ENCODE measurements at places on chromosomes 5 and 9.

GRCh38 chr5:33114361-33114760 lies 326.4 kb upstream of the TARS1 start:
- no peak for DNase-seq

GRCh38 chr5:77087484-77088261 lies 588 bp upstream of the ZBED3 start:
- peak; percentile 36 for DNase-seq

- DNase-seq = peak; percentile 46
Measured at GRCh38 chr5:157528036-157528632, 47.4 kb downstream of the ADAM19 start.

- no peak for DNase-seq
Measured at GRCh38 chr5:9183992-9184391, 361.9 kb downstream of the SEMA5A start.

DNA sequence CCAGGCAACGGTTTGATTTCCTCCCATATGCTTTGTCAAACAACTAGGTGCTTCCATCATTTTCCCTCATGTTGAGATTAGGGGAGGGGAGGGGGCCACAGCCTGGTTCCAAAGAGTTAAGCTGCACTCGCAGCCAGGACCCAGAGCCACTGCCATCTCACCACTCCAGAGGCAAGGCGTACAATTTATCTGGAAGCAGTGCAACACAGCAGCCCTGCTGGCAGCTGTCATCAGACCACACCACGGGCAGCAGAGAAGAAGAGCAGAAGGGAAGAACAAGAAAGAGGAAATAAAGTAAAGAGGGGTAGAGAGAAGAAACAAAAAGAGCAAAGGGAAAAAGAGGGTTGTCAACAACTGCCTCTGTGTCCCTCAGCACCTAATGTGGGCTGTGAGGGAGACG lies 38.9 kb downstream of the MED27 start:
- no peak for DNase-seq

Data from H9 (cell line).